KG1 (cell line): ENCODE measurements at places on chromosomes 4 and X.

DNA sequence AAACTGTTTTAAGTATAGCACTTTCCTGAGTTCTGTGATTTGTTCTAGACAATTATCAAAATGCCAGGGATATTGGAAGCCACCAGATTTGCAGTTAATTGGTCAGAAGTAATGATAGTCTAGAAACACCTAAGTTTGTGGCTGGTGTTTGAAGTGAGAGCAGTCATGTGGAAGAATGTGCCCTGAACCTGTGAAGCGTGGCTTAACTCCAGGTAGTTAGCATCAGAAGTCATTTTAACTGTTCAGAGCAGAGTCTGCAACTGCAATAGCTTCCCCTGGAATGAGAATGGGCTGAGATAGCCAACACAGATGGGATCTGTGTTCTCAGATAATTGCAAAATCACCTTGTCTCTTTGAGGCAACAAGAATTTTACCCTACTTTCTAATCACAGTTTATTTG lies 255.1 kb upstream of the GK2 start:
- DNase-seq = no peak

GRCh38 chr4:105936901-105937300 lies 41.6 kb downstream of the NPNT start:
- DNase-seq = no peak

- no peak for DNase-seq
These were observed 22.3 kb upstream of the C4orf54 start for GRCh38 chr4:99679976-99680375.

DNA sequence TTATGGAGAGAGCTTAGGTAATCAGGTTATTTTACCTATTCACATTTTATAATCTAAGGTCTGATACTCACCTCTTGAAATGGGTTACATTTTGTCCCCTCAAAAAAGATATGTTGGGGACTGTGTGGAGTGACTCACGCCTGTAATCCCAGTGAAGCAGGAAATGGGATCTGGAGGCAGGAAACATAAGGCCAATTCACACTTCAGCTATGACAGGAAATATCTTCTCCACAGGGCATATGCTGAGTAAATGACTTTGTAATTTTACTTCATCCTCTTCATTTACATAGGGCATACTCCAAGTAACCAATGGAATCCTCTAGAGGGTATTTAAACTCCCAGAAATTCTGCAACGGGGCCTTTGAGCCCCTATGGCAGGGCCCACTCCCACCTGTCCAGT lies 54.8 kb upstream of the ZMAT1 start:
- no peak for DNase-seq

GRCh38 chr4:101784957-101785356 lies 5.6 kb upstream of the BANK1 start:
- no peak for DNase-seq

- DNase-seq = no peak
These were observed 28.7 kb downstream of the SAT1 start for GRCh38 chrX:23811656-23812055.

DNA sequence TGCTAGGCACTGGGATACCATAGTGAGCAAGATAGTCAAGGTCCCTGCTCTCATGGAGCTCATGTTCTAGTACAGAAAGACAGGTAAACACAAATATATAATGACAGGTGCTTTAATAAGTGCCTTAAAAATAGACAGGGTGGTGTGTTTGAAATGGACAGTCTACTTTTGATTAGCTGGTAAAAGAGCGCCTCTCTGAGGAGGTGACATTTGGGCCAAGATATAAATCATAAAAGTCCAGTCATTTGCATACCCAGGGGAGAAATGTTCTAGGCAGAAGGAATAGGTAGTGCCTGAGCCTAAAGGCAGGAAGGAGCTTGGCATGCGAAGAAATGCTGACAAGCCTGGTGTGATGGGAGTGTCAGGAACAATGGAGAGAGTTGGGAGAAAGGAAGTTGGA lies 83.6 kb downstream of the DNAAF6 start:
- DNase-seq = no peak

DNA sequence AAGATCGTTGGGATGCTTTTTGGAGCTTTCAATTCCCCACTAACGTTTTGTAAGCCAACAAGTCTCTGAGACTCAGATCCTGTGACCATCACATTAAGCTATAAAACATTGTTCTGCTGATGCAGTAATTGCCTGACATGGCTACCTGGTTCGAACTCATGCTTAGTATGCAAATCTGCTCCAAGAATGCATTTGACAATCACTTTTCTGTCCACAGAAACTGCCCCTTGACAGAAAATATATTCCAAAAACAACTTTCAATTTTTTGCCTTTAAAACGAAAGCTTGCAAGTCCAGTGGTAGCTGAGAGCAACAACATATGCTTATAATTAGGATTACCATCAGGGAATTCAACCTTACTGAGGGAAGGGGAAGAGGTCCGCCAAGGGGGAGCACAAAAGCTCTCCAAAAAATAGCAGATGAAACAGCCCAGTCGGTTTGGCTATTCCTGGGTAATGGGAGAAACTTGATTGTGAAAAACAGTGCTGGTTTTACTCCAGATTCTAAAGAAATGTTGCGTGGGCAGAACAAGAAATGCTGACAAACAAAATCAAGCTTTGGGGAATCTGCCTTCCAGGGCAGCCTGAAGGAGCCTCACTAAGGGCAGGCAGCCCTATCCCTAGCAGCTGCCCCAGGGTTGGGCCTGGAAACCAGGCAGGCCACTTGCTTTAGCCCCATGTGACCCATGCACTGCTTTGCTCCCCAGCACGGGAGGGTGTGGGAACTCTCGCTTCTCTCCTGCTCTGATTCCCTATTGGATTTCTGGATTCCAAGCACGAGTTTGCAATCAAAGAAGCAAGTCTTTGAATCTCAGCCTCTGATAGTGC lies 160.7 kb upstream of the LDB2 start:
- no peak for DNase-seq

- DNase-seq = no peak
These were observed 1672.7 kb upstream of the PCDH7 start for GRCh38 chr4:29047341-29048041.

- no peak for DNase-seq
These were observed 415.8 kb downstream of the STIM2 start for GRCh38 chr4:27276307-27277073.

DNA sequence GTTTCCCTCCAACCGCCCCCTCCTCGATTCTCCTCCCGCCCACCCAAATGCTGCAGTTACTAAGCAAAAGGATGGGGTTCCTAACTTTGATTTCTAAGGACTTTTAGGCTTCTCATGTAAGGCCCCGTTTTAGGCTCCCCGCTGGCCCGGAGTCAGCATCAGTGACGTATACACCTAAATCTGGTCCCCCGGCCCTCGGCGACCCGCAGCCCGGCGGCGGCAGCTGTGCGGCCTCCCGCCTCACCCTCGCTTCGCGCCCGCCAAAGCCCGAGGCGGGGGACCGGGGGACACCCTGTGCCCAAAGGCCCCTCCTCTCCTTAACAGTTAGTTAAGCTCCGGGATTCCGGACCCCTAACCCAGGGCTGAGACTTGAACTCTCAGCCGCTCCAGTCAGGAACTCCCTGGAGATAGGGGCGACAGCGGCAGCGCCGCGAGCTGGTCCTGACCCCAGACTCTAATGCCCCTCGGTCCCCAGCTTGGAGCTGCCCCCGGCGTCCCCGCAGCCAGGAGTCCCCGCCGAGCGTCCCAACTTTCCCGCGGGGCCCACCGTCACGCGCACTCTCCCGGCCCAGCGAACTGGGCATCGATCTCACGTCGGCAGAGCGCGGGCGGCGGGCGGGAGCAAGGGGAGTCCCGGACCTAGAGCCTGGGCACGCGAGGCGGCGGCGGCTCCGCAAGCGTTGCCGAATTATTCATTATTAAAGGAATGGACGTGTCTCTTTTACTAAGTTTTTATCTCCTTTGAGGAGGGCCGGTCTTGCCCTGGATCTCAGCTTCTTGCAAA lies 1.5 kb upstream of the NR3C2 start:
- DNase-seq = no peak

DNA sequence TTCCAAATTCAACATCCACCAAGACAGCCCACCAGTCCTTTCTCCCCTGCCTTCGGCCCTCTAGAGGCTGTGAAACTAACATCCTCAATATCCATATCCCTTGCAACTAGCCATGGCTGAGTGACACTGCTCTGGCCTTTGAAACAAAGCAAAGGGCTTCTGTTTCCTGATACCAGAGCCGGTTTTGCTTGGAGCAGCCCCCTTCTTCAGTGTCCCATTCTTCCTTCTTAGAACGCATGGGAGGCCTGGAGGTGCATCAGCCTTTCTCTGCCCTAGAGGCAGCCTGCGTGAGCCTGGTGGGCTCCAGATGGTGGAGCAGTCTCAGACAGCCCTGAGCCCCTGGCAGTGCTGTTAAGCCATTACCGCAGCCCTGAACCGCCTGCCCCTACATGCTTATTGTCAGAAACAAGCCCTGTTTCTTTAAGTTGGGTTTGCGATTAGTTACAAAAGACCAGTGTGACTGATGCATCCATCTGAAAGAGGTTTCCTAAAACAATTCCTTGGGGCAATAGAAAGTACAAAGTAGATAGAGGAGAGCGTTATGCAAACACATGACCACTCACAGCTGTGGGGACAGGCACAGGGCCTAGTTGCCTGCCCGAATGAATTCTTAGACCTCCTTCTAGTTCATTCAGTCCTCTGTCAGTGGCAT lies 74.1 kb downstream of the EVC start:
- DNase-seq = no peak

DNA sequence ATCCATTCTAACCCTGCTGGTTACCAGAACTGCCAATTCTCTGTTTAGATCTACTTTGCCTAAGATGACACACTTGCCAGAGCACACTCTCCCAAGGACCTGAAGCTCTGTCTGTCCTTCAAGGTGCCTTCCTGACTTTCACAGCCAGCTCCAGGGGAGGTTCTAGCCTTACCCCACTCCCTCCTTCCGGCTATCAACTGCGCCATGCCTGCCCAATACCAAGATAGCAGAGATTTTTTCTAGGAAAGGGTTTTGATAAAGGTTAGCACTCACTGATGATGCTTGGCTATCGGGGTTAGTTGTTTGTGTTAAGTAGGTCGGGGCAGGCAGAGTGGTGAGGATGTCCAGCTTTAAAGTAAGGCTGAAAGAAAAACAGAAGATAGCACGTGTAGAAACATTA lies 14.3 kb downstream of the ALPK1 start:
- no peak for DNase-seq

GRCh38 chr4:153393397-153393796 lies 48.9 kb downstream of the MND1 start:
- DNase-seq = no peak
